ENCODE measurements at places on chromosomes 12 and 14.
A peak's percentile ranks its signal among the peaks of the same experiment; 100 is the strongest.

DNA sequence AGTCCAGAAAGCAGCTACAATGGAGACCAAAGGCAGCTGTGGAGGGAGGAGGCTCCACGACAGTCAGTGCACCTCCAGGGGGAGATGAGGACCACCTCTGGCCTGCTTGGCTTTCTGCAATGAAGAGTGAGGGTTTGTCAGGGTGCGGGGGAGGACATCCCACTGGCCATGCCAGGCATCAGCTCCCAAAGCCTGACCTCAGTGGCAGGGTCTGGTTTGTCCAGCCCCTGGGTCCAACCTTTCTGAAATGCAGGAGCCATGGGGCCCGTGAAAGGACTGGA lies 35.2 kb downstream of the SLC6A12 start:
- DNase-seq: no peak

DNA sequence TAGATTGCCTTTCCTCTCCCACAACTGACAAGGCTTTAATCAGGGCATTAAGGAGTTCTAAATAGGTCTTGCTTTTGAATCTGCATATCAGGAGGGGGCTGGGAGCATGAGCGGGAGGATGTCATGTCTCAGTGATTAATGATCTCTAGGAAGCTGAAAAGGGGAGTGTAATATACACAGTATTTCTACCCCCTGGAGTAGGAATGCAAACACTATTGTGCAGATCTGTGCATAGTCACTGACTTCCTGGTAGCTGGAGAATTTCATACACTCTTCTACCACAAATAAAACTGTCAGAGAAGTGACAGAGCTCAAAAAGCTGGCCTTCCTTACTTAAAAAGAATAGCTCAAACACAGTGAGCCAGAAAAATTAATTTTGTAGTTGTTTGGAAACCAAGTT lies 65.8 kb downstream of the RIC8B start:
- DNase-seq: peak; percentile 86

DNA sequence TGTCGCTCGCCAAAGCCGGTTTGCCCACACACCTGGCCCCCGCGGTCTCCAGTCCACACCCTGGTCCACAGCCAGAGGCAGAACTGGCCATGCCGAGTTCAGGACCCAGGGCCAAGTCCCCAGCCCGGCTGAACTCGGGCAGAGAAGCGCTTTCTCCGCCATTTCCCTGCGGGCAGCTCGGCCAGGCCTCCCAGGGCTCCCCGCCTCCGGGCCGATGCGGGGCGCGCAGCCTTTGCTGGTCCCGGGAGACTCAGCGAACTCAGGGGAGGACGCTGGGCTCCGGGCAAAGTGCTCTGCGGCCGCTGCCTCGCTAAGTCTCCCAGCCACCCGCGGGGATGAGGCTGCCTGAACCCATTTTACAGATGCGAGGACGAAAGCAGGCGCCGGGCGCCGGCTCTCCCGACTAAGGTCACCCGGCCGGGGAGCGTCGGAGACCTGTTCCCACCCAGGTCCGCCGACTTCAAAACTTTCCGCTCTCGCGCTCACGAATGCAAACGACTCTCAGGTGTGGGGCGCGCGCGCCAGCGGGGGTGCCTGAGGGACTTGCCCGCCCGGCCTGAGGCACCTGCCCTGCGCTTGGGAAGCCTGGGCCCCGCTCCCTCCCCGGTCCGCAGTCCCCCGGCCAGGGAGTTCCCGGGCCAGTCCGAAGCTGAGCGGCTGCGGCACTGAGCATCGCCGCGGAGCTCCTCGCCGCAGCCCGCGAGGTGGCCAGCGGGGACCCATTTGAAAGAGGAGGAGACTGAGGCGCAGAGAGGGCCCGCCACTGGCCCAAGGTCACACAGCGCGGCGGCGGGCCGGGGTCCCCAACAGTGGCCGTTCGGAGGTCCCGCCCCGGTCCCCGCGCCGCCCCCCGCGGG lies 627 bp downstream of the TESC start:
- DNase-seq: peak; percentile 59

DNA sequence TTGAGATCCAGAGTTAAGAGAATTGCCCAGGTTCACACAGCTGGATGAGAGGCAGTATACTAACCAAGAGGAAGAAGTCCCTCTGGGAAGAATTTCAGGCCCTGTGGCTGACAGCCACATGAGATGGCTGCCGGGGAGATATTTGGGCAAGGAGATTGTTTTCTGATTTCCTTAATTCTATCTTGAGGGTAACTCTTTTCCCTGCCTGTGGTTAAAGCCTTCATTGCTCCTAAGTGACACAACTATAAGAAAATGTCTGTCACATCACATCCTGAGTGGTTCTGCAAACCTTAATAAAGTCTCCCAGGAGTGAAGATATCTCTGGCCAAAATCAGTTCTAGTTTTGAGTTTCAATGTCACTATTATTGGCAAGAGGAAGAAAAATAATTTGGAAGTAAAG lies 9.6 kb downstream of the ARHGDIB start:
- DNase-seq: no peak

GRCh38 chr14:55535516-55536203 lies 44.3 kb upstream of the KTN1 start:
- no peak for DNase-seq

- no peak for DNase-seq
These were observed 19.5 kb downstream of the FBXL14 start for GRCh38 chr12:1574865-1575259.

DNA sequence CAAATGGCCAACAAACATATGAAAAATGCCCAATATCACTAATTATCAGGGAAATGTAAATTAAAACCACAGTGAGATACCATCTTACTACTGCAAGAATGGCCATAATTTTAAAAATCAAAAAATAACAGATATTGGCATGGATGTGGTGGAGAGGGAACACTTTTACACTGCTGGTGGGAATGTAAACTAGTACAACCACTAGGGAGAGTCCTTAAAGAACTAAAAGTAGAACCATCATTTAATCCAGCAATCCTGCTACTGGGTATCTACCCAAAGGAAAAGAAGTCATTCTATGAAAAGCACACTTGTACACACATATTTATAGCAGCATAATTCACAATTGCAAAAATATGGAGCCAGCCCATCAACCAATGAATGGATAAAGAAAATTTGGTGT lies 459.7 kb downstream of the GXYLT1 start:
- peak; percentile 67 for DNase-seq

- DNase-seq: no peak
These were observed 119.5 kb upstream of the ARHGAP5 start for GRCh38 chr14:31957565-31957964.

DNA sequence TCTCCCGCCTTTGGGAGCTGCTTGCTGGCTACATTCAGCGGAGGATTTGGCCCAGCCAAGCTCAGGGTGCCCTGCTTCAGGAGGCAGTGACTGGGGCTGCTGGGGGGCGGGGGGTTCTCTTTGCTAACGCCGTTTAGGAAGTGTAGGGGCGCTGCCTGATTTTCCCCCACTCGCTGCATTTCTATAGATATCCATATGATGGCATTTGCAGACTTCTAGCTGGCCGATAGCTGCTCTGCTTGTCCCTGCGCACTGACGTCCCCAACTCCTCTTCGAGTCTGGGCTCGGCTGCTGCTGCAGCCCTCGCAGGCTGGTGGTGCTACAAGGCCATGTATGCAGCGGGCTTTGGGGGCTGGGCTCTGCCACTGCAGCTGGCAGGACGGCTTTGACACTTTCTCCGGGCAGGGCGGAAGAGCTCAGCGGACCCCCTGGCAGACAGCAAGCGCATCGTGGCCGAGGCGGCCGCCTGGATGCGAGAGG lies 3.1 kb downstream of the LRFN5 start:
- DNase-seq: peak; percentile 70

DNA sequence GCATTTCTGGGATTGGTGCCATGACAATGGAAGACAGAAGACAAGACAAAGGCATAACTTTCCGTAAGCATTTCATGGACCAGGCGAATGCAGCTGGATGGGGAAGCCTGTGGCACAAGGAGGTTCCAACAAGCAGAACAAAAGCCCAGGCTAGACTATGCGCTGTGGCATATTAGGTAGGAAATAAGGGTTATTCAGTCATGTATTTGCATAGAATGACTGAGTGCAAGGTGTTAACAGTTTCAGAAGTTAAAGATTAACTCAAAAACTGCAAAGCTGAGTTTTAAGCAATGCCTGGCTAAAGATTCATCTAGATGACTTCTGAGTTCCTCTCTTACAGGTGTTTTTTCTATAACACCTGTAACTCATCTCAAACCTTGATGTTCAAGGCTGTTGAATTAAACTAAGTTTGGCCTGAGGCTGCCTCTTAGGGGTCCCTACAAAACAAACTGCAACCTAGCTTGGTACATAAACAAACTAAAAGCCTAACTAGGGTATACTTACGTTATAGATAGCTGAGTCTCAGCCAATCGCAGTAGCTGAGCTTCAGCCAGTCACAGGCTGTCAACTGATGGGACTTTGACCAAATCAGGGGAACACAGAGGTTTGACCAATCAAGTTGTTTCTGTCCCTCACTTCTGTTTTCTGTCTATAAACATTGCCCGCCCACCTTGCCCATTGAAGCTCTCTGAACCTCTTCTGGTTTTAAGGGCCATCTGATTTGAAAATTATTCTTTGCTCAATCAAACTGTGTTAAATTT lies 52.2 kb upstream of the PLBD1 start:
- DNase-seq: no peak

GRCh38 chr14:77097006-77097699 lies 905 bp upstream of the CIPC start:
- DNase-seq: peak; percentile 76

DNA sequence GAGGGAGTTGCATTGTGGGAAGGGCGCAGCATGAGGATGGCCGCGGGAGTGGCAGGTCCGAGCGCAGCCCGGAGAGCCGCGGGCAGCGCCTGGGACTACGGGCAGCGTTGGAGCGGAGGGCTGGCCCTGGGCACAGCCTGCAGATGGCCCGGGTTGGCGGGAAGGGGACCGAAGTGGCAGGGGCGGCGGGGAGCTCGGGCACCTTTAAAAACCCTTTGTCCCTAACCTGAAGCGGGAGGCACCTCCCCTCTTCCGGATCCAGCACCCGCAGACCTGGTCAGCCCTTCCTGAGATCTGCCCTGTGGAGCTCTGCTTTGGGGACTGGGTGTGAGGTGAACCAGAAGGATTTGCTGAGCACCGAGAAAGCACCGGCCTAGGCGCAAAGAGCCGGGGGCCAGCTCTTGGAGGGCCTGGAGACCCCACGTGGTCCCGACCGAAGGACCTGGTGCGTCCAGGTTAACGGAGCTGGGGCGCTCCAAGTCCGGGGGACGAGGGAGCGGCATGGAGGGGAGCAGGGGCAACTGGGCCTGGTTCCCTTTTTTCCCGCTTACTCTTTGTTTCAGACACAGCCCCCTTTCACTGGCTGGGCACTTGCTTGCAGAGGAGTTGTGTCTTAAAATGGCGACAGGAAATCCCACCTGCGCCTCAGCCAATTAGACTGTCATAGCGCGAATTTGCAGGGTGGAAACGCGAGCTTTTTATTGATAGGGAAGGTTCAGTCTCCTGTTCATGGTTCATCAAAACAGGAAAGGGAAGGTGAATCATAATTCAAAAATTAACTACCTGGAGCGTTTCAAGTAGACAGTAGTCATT lies 792 bp upstream of the SLC38A1 start:
- no peak for DNase-seq

GRCh38 chr12:50825372-50825838 lies 17.3 kb upstream of the TMPRSS12 start:
- peak; percentile 44 for DNase-seq

DNA sequence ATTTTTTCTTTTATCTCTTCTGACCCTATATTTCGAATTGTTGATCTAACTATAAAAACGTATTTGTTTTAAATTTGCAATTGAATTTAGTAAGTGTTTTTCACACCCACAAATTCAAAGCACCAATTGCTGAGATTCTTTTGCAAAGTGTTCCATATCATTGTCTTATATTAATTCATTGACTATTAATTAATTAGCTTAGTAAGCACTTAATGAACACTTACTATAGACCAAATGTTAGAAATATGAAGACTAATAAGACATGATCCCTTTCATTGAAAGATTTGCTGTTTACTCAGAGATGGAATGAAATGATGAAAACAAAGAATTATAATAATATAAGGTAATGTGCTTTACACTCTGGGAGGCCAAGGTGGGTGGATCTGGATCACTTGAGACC lies 14.2 kb downstream of the ANO4 start:
- no peak for DNase-seq

- no peak for DNase-seq
These were observed 8.3 kb downstream of the CDKL1 start for GRCh38 chr14:50388256-50388931.

- peak; percentile 99 for DNase-seq
These were observed 115.9 kb downstream of the NTN4 start for GRCh38 chr12:95674631-95675030.

- DNase-seq: peak; percentile 93
These were observed 343 bp upstream of the NOVA1 start for GRCh38 chr14:26598081-26598671.

DNA sequence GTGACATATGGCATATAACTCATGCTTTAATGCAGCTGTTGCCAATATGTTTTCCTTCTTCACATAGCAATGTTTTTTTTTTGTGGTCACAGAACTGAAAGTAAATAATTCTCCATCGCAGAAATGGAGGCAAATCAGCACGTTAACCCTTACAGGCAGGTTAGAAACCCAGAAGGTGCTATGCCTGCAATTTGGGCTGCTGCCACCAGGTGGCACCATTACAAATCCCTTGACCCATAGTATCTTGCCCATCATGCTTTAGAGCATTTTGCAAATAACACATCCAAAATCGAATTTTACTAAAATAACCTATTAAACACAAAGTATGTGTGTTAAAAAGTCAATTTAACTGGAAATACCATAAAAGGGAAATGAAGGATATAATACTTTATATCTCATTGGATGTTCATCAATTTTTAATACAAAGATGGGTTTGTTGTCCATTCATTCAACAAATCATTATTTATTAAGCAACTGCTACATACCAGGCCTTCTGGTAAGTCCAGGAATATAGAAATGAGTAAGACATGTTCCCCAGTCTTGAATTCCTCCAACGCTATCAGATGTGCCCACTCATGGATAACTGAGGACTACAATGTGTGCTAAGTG lies 340.1 kb downstream of the GLT1D1 start:
- DNase-seq: peak; percentile 81

GRCh38 chr14:70268760-70269159 lies 80.0 kb upstream of the SLC8A3 start:
- peak; percentile 59 for DNase-seq

DNA sequence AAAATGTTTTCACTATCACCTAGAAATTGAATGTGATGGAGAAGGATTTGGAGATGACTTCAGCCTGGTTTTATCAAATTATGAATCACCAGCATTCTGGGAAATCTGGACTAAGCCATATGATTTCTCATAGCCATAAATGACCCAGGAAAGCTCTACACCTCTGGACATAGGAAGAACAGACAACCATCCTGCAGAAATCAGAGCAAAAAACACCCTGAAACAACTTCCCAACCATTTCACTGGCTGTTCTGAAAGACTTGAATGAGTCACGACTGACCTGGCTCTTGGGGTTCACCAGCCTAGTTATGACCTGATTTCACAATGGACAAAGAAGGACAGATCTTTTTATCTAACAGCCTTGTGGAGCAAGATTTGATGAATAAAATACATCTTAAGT lies 123.8 kb downstream of the KCNH5 start:
- no peak for DNase-seq

- DNase-seq: no peak
These were observed 6.6 kb downstream of the GPR84 start for GRCh38 chr12:54357506-54358190.

- no peak for DNase-seq
These were observed 80.0 kb downstream of the BORCS5 start for GRCh38 chr12:12436831-12437345.

- no peak for DNase-seq
These were observed 21.9 kb downstream of the YBX3 start for GRCh38 chr12:10701131-10701681.
